ENCODE measurements at places on chromosomes 5 and 9.

- DNase-seq: no peak
Measured at GRCh38 chr5:72465601-72466563, 41.3 kb downstream of the ZNF366 start.

DNA sequence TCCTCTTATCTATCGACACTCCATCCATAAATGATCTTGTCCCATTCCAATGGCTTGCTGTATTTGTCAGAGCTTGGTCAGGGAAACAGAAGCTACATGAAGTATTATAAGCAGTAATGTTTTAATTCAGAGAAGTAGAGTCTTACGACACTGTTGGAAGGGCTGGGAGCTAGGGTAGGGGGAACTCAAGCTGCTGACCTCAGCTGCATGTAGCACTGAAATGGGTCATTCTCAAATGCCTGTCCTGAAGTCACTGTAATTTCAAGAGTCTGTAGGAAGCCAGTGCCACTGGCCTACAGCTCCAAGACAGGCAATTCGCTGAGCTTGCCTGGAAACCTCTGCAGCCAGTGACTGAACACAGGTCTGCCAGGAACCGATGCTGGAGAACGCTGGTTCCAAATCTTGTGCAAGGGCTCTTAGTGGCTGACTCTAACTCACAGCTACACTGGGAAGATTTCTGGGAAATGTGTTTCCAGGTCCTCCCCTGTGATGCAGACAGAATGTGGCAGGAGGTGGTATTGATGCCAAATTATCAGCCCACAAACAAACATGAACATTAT lies 532.4 kb downstream of the CCDC171 start:
- DNase-seq: no peak

GRCh38 chr9:133710661-133711427 lies 27.3 kb downstream of the SARDH start:
- DNase-seq: no peak

GRCh38 chr5:151271336-151271735 lies 18.4 kb downstream of the GM2A start:
- DNase-seq: no peak

- DNase-seq: no peak
Measured at GRCh38 chr9:27022920-27023319, 17.4 kb upstream of the LRRC19 start.

GRCh38 chr5:32413466-32414263 lies 30.9 kb downstream of the ZFR start:
- no peak for DNase-seq

DNA sequence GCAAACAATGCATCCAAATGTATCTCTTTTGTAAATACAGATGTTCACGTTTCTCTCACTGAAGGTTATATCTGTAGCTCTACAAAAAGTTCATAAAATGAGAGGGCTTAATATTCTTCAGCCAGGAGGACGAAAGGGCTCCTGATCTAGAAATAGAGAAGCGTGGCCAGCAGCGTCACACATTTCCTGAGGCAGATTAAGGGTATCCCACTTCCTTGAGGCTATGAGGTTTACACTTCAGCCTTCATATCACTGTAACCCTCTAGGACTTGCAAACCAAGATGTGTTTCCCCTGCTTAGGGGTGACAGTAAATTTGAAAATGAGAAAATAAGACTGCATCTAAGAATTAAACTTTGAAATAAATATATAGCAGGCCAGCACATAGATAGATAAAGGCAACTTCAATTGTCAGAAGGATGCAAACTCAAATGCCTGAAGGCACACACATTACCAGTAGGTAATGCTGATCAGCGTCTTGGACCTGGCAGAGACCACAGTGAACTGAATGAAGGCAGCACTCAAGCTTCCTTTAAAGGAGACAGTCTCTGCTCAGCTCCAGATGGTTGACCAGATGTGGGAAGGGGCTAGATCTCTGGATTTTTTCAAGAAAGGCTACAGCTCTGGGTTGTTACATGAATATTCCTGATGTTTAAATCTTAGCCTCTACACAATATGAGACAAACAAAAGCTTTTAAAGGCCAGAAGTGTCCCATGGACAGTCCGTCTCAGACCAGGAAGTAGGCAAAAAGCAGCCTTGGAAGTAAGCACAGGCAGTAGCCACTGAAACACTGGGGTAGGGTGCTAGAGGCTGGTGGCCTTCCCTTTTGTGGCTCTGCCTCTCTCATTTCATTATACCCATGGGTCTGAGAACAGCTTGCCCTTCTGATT lies 197.7 kb downstream of the MCTP1 start:
- DNase-seq: no peak

DNA sequence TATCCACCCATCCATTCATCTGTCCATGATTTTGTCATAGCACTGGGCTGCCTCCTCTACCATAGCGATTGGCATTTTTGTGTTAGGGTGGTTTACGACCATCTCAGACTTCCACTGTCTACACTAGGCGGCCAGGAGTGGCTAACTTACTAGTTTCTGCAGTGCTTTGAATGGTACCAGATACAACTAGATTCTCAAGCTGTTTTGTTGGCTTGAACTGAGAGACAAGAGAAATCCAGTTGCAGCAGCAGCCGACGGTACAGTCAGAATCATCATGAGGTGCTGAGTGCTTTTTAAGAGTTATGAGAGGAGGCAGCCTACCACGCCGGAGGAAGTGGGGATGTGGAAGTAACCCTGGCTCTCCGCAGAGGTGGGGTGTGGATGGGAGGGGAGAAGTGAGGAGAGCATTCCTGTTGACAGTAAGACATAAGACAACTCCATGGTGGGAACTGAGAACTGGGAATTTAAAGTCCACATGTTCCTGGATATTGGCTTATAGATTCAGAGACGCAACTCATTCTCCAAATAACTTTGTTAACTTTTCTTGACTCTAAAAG lies 27.9 kb downstream of the COL5A1 start:
- DNase-seq: no peak

GRCh38 chr5:31674371-31674951 lies 35.5 kb downstream of the PDZD2 start:
- DNase-seq: no peak

GRCh38 chr9:127178686-127179632 lies 56.5 kb upstream of the ANGPTL2 start:
- no peak for DNase-seq

GRCh38 chr5:157295247-157295646 lies 29.3 kb downstream of the CYFIP2 start:
- DNase-seq: no peak

DNA sequence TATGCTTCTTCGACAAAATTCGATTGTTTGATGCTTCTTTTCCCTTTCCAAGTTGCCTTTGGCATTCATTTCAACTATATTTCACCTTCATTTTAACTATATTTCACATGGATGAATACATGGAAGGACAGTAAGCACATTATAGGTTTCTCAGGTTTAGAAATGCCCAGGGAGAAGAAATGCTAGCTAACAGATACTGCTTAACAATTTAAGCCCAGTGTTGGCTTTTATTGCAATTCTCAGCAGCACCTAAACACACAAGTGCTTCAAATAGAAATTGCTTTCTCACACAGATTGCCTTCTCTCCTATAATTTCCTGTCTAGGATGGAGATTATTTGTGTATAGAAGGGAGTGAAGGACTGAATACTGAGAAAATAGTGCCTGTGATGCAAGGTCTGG lies 30.2 kb upstream of the SMC5 start:
- no peak for DNase-seq

DNA sequence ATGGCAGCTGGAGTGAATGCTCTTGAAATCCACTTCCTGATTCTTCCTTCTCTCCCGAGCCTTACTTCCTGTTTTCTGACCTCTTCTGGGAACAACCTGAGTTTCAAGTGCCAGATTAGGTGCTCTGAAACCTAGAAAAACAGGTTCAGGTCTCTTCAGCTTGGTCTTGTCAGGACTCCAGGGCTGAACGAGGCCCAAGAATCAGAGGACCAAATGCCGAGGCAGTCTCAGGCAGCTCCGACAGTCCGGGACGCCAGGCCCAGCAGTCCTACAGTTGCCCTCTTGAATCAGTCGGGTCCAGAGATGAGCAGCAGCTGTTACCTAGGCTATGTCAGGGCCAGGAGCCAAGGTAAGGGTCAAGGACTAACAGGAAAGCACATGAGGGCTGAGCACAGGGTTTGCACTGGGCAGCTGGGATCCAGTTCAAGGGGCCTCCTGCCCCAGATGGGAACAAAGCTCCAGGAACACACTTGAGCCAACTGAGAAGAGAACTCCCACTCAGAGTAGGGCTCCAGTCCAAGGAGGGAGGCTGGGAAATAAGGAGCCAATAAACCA lies 38.3 kb upstream of the ADRA1B start:
- no peak for DNase-seq

DNA sequence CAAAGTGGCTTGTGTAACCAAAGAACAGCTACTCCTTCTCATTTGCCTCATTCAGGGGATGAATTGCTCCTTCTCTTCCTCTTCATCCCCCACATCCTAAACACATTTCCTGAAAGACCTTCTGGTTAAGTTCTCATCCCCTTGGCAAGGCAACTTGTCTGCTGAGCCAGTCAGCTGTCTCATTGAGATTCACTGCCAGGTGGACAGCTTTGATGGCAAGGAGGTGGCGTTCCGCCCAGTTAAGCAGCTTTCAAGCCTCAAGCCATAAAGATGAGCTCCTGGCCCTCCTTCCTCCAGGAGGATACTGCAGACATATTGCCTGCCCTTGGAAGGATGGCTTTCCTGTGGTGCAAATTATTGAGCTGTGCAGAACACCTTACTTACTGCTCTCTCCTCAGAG lies 448.6 kb upstream of the MPDZ start:
- no peak for DNase-seq

GRCh38 chr9:81492710-81493447 lies 196.5 kb downstream of the TLE1 start:
- no peak for DNase-seq

DNA sequence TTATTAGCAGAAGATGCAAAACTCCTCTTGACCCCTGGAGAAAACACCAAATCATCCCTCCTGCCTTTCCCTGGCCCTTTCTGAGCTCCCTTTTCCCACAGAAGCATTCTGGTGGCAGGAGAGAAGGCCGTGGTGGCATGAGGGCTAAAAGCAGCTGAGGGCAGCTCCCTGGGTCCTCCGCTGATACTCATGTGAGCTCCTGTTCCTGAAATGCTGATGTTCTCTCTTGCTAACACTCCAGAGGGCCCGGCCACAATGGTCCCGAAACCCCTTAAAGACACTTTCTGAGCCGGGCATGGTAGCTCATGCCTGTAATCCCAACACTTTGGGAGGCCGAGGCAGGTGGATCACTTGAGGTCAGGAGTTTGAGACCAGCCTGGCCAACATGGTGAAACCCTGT lies 183.1 kb downstream of the HSPA4 start:
- no peak for DNase-seq

GRCh38 chr5:89005990-89006389 lies 123.0 kb upstream of the MEF2C start:
- DNase-seq: peak; percentile 2

DNA sequence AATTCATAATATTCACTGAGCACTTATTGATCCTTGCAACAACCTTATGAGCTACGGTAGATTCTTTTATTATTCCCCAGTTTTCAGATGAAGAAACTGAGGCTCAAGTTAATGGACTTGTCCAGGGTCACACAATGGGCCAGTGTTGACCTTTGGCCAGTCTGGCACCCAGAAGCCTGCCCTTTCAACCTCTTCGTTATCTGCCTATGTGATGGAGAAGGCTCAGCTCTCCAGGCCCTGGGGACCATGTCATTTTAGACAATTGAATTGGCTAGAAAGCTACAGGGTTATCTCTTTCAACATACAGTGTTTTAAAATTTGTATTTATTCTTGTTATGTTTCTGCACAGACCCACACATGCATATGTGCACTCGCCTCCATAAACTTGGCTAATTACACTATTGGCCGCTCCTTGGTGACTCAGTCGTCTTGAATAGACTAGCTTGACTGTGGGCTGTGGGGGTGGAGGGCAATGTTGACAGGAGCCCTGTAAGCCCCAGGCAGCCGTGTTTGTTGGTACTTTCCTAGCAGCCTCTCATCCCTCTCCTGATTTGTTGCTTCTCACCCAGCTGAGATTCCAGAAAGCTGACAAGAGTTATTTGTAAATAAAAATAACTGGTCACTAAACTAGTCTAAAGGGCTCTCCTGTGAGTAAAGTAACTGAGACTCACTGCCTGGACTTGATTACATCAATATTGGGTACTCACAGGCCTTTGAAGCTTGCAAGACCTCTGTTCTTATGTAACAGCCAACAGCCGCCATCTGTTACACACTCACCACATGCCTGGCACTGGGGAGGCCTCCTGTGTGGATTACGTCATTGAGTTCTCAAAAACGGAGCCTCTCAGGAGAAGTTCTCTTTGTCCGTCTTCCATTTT lies 8.5 kb upstream of the ANGPTL2 start:
- DNase-seq: no peak

- peak; percentile 11 for DNase-seq
Measured at GRCh38 chr5:150149618-150150017, 6.0 kb downstream of the PDGFRB start.

DNA sequence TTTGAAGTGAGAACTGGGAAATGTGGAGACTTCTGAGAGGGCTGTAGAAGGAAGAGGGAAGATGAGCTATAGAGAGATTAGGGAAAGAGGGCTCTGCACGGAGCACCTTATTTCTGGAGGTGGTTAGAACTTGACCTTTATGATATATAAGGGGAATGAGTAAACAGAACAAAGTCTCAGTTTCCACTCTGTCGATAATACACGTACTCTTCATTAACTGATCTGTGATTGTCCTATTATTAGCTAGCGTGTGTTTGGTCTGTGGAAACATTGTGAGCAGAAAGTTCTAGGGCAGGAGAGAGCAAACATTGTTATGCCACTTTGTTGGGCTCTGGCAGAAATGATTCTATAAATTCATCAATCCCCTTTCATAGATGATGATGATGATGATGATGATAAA lies 118.5 kb downstream of the UGCG start:
- no peak for DNase-seq

DNA sequence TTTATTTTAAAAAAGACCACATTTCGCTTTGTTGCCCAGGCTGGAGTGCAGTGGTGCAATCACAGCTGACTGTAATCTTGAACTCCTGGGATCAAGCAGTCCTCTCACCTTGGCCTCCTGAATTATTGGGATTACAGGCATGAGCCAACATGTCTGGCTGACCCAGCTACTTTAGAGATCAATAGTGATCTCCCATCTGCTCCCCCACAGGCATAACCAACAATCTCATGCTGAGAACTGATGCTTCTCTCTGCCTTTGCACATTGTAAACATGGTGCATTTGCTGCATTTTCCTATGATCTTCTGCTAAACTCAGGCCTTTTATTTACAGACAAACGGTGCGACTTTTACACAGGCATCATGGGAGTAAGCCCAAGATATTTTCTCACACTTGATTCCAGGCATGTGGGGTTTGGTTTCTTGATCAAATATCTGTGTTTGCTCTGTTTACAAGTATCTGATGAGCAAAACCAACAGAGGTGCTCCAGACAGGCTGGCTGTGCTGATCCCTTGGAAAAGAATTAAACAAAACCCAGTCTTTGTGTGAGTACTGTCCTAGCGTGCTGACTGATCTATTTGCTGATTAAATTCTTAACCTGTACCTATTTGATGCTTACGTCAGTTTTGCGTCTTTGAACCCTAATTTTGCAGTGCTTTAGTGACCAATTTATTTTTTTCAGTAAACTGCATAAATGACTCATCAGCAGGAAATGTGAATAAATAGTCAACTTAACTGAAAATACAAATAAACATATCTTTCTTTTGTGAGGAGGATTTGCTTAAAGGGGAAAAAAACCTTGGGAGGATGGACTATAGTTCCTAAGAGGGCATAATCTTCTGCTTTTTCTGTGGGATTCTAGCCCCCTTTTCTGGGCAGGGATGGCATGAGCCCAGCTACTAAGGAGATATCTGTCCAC lies 191.7 kb upstream of the NR3C1 start:
- DNase-seq: peak; percentile 66

All from activated CD4-positive, alpha-beta T cell treated with anti-CD3 and anti-CD28 coated beads, Interleukin-2, Interleukin-6, amounts not matched to agents 100 ng/mL and 50 ng/mL, durations not matched to agents 16 hours and 8 hours (primary cell).